ENCODE measurements at places on chromosomes 16 and 17.

- DNase-seq, result no peak
Measured at GRCh38 chr17:60098578-60098977, 19.9 kb upstream of the HEATR6 start.

DNA sequence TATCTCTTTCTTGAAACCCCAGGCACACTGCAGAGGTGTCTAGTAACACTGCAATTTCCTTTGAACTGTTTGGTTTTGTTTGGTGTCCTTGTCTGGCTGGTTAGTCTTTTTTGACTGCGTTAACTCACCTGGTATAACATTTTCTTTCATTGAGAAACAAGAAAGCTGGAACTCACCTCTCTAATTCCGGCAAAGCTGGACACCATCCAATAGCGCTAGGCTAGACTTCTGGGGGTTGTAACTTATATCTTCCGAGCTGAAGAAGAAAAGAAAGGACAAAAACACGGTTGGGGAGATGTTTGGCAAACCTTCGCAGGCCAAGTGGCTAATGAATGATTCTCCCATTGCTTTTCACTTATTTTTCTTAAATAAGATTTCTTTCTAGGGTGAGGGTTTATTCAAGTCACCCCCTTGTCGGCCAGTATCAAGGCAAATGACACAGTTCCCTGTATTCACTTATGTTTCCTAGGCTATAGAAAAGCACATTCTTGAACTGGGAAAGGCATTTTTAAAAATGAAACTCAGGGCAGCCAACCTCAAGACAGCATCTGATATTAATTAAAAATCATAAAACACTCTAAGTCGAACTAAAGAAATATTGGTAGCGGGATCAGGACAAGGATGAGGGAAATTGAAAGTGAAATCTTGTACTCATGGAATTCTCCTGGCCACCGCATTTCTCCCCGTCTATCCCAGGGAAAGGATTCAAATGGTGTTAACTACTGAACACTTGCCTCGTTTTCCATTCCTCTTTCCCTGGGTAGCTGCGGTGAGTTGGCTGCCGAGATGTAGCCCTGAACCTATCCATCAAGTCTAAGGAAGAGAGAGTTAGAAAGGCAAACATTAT is 95.9 kb upstream of the ZFHX3 start:
- no peak for DNase-seq

DNA sequence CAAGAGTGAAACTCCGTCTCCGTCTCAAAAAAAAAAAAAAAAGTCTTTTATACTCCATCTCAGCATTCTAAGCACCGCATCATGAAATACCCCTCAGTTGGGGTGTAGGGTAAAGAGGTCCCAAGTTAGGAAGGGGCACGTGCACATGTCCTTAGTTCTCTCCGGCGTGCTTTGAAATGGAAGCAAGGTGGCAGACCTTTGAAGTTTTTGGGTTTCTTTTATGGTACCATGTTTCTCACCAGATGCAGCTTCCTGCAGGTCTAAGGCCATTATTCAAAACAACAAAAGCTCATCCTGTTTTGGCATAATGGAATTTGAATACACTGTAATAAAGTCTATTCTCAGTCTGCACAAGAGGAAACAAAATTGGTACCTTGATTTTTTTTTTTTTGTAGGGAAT is 9.6 kb downstream of the EMC8 start:
- DNase-seq, result no peak

DNA sequence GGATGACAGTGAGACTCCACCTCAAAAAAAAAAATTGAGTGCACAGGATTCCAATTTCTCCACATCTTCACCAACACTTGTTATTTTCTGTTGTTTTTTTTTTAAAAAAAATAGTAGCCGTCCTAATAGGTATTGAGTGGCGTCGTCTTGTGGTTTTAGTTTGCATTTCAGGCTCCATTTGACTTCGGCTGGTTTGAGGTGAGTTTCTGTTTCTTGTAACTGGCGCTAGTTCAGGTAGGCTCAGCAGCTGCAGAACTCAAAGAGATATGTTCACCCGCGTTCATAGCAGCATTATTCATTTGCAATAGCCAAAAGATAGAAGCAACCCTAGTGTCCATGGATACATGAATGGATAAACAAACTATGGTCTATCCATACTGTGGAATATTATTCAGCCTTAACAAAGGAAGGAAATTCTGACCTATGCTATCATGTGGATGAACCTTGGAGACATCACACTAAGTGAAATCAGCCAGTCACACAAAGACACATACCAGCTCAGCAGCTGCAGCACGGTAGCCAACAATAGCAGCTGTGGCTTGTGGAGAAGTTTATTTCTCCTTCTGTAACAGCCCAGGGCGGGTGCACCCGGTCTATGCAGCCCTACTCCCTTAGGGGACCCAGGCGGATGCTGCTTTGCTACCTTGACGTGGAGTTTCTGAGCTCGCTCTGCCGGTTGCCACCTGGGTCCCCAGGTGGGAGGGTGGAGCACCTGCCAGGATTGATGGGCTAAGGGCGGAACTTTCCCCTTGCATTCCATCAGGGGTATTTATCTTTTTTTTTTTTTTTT is 44.9 kb downstream of the TMEM235 start:
- no peak for DNase-seq

GRCh38 chr16:46974352-46974751 is 878 bp upstream of the DNAJA2 start:
- DNase-seq, result no peak

GRCh38 chr16:66928702-66929388 is 3.5 kb upstream of the RRAD start:
- DNase-seq, result no peak

GRCh38 chr17:66549311-66549704 is 246.9 kb downstream of the PRKCA start:
- no peak for DNase-seq

GRCh38 chr16:66370786-66371684 is 4.5 kb downstream of the CDH5 start:
- DNase-seq, result no peak

- DNase-seq, result no peak
Measured at GRCh38 chr16:19844945-19845641, 39.6 kb downstream of the GPRC5B start.

DNA sequence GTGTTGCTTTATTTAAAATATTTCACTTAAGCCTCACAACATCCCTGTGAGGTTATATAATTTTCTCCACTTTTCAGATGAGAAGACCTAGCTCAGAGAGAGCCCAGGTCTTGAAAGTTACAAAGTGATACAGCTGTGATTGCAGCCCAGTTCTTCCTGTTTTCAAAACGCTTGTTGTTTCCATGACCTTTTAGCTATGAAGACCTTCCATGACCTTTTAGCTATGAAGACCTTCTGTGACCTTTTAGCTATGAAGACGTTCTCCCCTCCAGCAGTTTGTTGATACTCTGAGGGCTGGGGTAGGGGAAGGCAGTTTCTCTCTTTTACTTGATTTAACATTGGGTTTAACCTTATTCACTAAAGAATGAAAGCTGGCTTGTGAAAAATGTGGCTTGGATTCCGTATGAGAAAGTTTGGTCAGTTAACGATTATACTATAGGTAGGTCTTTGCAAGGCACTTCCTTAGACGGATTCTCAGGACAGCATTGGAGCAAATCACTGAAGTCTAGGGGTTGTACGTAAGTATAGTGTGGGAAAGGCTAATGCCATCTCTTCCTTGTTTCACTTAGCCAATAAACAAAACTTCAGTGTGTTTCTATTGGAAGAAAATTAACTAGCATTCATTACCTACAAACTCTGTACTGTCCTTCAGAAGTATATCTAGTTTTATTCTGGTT is 20.7 kb downstream of the PHKB start:
- DNase-seq, result no peak

GRCh38 chr16:84109598-84110335 is 7.0 kb downstream of the MBTPS1 start:
- no peak for DNase-seq

GRCh38 chr17:30476726-30477082 is 504 bp upstream of the GOSR1 start:
- DNase-seq, result peak; percentile 20

DNA sequence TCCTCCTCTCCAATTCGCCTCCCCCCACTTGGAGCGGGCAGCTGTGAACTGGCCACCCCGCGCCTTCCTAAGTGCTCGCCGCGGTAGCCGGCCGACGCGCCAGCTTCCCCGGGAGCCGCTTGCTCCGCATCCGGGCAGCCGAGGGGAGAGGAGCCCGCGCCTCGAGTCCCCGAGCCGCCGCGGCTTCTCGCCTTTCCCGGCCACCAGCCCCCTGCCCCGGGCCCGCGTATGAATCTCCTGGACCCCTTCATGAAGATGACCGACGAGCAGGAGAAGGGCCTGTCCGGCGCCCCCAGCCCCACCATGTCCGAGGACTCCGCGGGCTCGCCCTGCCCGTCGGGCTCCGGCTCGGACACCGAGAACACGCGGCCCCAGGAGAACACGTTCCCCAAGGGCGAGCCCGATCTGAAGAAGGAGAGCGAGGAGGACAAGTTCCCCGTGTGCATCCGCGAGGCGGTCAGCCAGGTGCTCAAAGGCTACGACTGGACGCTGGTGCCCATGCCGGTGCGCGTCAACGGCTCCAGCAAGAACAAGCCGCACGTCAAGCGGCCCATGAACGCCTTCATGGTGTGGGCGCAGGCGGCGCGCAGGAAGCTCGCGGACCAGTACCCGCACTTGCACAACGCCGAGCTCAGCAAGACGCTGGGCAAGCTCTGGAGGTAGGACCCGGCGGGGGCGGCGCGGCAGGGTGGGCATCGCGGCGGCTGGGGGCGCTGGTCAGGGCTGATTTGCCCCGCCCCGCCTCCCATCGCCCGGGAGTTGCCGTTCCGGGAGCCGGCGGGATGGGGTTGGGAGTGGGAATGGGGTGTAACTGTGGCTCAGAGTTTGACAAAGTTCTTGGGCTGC is 567 bp downstream of the SOX9 start:
- no peak for DNase-seq

- DNase-seq, result no peak
Measured at GRCh38 chr17:4026255-4026654, 62.0 kb upstream of the ATP2A3 start.

DNA sequence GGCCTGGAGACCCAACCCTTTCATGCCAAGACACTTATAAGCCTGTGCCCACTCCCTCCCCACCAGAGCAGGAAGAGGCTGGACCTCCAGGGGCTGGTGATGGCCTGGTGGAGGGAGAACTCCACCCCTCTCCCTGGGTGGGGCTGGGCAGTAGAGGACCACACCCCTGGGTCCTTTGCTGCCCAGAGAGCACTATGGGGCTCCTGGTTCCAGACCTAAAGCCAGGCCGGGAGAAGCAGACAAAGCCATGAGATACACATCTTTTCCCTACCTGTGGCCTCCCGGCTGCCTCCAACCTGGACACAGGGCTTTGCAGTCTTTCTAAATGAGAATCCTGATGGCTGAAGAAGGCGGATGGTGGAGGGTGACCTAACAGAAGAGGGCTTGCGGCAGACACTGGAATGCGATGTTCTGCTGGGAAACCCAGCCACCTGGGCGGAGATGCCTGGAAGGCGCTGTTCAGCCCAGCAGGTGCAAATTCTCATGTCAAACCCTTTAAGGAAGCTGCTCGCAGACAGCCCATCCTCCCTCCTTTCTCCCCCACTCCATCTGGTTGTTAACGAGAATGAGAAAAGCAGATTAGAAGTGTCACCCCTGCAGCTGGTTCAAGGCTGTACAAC is 43.9 kb upstream of the KIFC3 start:
- no peak for DNase-seq

- no peak for DNase-seq
Measured at GRCh38 chr17:33053676-33054075, 62.0 kb downstream of the SPACA3 start.

DNA sequence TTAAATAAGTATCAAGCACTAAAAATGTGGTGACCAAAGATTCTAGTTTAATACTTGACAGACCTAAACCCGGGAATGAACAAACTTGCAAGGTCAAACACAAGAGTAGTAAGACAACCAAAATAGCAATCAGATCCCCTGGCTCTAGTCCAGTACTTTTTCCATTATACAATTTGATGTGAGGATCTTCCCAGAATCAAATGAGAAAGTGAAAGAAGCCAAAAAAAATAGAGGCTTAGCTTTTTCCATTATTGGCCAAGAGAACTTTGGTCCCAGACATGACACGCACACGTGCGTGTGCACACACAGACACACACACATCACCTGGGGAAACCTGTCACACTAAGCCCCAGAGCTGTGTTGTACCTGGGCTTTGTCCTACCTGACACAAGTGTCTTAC is 300.6 kb upstream of the CDH5 start:
- no peak for DNase-seq

DNA sequence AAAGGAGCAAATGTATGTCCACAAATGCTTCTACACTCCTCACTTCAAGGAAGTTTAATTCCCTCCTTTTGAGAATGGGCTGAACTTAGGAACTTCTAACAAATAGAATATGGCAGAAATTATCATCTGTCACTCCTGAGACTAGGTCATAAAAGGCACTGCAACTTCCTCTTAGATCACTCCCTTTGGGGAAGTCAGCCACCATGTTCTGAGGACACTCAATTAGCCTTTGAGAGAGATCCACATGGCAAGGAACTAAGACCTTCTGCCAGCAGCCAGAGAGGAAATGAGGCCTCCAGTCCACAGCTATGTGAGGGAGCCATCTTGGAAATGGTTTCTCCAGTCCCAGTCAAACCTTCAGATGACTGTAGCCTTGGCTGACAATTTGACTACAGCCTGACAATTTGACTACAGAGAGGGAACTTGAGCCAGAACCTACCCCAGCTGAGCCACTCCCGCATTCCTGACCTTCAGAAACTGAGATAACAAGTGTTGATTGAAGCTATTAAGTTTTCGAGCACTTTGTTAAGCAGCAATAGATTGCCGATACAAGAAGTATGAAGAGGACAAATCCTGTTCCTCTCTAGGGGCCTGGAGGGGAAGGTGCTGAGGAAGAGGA is 113.4 kb upstream of the SEC14L1 start:
- no peak for DNase-seq

GRCh38 chr17:69884356-69884755 is 190.7 kb upstream of the KCNJ16 start:
- DNase-seq, result no peak

DNA sequence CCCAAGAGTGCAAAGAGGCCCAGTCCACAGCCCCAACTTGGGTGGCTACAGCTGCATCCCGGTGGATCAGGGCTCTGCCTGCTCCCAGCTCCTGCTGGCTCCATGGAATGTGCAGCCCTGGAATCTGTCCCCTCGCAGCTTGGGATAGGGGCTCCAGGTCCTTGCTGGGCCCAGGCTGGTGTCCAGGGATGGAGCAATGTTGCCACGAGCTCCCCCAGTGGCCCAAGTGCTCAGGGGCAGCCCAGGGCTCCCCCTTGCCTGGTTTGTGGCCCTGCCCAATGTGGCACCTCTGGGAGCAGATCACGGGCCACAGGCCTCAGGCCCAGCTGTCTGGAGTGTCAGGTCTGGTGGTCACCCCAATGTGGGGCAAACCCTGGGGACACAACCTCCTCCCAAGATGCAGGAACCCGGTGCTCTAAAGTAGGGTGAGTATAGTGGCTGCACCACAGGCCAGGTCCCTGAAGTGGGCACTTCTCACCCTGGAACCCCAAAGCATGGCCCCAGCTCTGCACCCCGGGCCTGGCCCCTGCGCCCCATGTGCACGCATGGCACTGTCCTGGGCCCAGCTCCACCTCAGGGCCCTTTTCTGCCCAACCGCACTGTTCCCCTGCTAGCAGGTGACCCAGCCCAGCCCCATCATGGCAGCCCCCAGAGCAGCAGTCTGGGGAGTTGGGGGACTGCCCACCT is 14.8 kb upstream of the DNAH9 start:
- no peak for DNase-seq
